Heart right ventricle (tissue), 16 donors: ENCODE measurements at places on chromosomes 3 and 15. TPM values are rescaled to one million over a fixed set of nuclear protein-coding genes. Genes with fewer than 3 reads are reported as not detected.

The CCDC39 gene
- not detected for total RNA-seq

The DAZL gene
- not detected for total RNA-seq

The ACSBG1 gene
- total RNA-seq = not detected

The SLC7A14 gene
- not detected for total RNA-seq

The SI gene
- not detected for total RNA-seq

The CEP97 gene
- total RNA-seq = 9.7 TPM

The LINGO1 gene
- total RNA-seq = 0.70 TPM

The VWA5B2 gene
- not detected for total RNA-seq

The TICRR gene
- not detected for total RNA-seq

The SEMA3B gene
- total RNA-seq = 22.5 TPM
